ENCODE measurements at places on chromosomes 1 and 21. TPM values are rescaled to one million over a fixed set of nuclear protein-coding genes. Genes with fewer than 3 reads are reported as not detected.

KCNN3 gene
- total RNA-seq, result 0.84 TPM

LENEP gene
- 1.9 TPM for total RNA-seq

GRCh38 chr1:197620714-197621163 is 154.5 kb downstream of the DENND1B start:
- DNase-seq, result no peak

GRCh38 chr1:10217748-10218441 is 7.5 kb downstream of the KIF1B start:
- DNase-seq, result no peak

DNA sequence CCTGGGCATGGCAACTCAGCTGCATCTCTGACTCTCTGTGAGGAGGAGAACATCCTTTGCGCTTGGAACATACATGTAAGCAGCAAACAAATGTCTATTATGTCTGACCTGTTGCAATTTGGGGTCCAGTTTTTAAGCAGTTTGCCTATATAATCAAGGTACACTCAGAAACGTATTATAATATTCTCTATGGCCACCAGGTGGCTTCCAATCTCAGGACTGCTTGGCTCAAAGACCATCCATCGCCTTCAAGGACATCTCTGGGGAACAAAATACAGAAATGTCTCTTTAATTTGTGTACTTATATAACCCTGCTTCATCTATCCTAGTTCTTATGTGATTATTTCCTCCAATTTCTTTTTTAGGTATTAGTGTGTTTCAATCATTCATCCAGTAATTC is 227.2 kb downstream of the OLFM3 start:
- DNase-seq, result no peak

DNA sequence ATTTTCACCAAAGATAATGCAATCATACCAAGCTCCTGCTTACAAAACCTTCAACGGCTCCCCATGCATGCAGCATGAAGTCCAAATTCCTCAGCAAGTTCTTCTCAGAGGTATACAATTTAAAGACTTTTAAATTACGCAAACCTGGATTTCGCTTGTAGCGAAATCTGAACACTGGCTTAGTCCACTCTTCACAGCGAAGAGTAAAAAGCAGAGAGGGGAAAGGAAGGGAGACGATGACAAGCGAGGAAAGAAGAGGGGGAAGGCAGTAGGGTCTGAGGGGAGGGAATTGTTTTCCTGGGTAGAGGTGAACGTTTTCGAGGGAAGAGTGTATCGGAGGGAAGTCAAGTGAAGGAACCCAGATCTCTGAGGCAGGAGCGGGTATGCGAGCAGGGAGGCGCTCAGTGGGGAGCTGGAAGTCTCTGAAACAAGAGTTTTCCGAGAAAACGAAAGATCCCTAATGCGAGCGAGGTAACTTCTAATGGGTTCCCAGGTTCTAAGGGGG is 790 bp downstream of the TESK2 start:
- DNase-seq, result no peak

DNA sequence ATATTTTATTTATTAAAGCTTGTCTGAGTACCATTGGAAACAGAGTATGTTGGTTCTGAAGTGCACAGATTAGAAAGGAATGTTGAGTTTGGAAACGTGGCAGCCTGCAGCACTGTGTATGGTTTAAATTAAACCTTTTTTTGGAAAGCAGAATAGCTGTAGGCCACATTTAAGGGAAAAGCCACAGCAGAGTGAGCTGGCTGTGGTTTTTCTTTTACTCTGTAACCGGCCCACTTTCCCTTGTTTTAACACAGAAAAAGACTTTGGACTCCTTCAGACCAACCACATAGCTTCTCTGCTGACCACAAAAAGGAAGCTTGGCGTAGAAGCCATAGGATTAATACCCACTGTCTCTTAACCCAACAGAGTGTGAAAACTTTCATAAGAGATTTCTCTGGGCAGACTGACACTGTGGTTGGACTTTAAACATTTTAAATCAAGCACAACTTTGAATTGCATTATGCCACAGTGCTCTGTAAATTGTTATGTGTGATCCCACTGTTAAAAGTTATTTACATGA is 75.2 kb downstream of the NFIA start:
- no peak for DNase-seq

KPNA6 gene
- total RNA-seq, result 70.0 TPM

DNA sequence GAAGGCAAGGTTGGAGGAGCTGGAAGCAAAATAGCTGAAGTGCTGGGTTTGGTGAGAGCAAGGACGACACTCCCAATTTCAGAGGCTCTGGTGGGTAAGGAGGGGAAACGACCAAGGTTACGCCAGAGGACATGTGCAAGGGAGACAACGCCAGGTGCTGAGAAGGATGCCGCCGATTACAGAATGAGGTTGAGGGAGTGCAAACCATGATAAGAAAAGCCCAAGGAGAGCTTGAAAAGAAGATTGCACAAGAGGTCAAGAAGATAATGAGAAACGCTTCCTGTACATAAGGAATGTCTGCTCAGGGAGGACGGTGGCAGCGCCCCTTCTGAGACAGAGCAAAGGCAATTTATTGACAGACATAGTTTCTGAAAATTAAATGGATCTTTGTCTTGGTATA is 382.0 kb upstream of the PROX1 start:
- DNase-seq, result no peak

DNA sequence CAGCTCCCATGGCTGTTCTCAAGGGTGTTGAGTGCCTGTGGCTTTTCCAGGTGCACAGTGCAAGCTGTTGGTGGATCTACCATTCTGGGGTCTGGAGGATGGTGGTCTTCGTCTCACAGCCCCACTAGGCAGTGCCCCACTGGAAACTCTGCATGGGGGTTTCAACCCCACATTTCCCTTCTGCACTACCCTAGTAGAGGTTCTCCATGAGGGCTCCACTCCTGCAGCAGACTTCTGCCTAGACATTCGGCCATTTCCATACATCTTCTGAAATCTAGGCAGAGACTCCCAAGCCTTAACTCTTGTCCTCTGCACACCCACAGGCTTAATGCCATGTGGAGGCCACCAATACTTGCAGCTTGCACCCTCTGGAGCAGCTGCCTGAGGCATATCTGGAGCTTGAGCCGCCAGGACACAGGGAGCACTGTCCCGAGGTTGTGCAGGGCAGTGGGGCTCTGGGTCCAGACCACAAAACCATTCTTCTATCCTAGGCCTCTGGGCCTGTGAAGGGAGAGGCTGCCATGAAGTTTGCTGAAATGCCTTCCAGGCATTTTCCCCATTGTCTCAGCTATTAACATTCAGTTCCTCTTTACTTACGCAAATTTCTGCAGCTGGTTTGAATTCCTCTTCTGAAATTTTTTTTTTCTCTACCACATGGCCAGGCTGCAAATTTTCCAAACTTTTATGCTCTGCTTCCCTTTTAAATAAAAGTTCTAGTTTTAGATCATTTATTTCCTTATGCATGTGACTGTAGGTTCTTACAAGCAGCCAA is 8.8 kb upstream of the CAPN8 start:
- DNase-seq, result no peak

FCGR2B gene
- not detected for total RNA-seq

ITLN1 gene
- not detected for total RNA-seq

TXLNA gene
- 70.7 TPM for total RNA-seq

DNA sequence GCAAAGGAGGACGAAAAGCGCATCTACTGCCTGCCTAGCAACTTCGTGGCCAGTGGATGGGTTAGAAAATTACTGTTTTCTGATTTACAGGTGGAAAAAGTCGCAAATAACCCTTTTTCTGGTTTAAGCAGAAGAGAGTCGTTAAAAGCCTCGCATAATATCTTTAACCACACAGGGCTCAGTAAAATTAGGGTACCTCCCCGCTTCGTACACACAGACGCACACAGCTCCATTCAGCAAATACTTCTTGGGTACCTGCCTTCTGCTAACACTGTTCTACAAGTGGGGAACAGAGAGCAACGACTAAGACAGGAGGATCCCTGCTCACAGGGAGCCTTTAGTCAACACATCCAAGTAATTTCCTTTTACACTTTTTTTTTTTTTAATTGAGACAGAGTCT is 704 bp downstream of the ALG6 start:
- DNase-seq, result no peak

GRCh38 chr1:7519181-7519860 is 251.8 kb upstream of the VAMP3 start:
- no peak for DNase-seq

Data from neural crest cell (in vitro differentiated cells).